ENCODE measurements at places on chromosomes 11 and 22.

DNA sequence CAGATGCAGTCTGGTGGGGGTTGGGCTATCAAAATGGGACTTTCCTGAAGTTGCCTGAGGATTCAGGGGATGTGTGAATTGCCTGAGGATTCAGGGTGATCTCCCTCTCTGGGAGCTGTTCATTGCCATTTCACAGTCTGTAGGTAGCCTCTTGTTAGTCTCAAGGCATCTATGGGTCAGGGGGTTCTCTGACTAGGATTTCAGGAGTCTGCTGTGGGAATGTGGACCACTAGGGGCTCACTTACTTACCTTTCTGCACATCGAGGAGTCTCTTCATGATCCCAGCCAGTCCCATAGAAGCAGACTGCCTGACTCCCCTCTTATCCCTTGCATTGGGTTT lies 54.0 kb downstream of the KCNQ1OT1 start:
- no peak for DNase-seq

- no peak for DNase-seq
Measured at GRCh38 chr11:102994105-102994504, 38.6 kb upstream of the MMP13 start.

GRCh38 chr11:8374716-8375115 lies 111.0 kb upstream of the LMO1 start:
- no peak for DNase-seq

GRCh38 chr11:61532134-61533038 lies 23.8 kb downstream of the LRRC10B start:
- no peak for DNase-seq

DNA sequence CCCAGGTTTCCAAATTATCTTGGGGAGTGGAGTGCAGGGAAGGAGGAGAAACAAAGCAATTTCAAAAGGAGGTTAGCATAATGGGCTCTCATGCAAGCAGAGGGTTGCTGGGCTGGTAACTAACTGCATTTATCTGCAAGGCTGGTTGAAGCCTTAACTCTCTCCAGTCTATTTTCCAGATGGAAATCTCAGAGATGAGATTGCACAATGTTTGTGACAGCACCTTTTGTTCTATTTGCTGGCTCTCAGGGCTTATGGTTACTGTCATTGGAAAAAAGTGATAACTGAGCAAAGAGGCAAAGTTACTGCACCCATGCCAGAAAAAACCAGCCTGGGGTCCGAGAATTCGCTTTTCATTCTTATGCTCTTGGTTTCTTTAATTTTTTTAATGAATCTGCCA lies 33.2 kb downstream of the ABCC8 start:
- no peak for DNase-seq

- no peak for DNase-seq
Measured at GRCh38 chr22:36865346-36865745, 4.5 kb downstream of the NCF4 start.

GRCh38 chr11:7872890-7873289 lies 58.2 kb downstream of the OR10A6 start:
- DNase-seq = no peak

- peak; percentile 39 for DNase-seq
Measured at GRCh38 chr11:90134478-90135003, at the start of gene NAALAD2. Gene NAALAD2 (plus strand): TSS chr11:90134663. CDS start chr11:90134759, 96 bp downstream.

GRCh38 chr11:22371160-22371559 lies 33.0 kb downstream of the SLC17A6 start:
- DNase-seq = no peak

- DNase-seq = no peak
Measured at GRCh38 chr11:78020246-78020645, 2.8 kb downstream of the KCTD14 start.

GRCh38 chr22:19665784-19666672 lies 48.3 kb upstream of the SEPTIN5 start:
- DNase-seq = no peak

DNA sequence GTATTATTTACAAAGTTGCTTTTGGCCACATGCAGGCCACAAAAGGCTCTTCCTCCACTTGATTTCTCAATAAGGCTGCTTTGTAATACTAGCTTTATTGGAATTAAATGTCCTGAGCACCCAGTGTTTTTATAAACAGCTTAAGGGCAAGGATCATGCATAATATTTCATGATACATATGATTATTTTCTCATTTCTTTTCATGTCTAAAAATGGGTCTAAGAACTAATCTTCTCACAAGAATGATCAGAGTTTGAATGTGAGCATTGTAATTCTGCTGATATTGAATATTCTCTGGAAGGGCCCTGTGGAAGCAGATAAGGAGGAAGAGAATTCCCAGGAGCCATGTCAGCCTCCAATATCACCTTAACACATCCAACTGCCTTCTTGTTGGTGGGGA lies at the start of gene OR52K2:
Gene OR52K2 (plus strand): TSS at position 301 of the 400 bp plus-strand sequence. CDS start 45 bp downstream, at position 346.
- DNase-seq = no peak

DNA sequence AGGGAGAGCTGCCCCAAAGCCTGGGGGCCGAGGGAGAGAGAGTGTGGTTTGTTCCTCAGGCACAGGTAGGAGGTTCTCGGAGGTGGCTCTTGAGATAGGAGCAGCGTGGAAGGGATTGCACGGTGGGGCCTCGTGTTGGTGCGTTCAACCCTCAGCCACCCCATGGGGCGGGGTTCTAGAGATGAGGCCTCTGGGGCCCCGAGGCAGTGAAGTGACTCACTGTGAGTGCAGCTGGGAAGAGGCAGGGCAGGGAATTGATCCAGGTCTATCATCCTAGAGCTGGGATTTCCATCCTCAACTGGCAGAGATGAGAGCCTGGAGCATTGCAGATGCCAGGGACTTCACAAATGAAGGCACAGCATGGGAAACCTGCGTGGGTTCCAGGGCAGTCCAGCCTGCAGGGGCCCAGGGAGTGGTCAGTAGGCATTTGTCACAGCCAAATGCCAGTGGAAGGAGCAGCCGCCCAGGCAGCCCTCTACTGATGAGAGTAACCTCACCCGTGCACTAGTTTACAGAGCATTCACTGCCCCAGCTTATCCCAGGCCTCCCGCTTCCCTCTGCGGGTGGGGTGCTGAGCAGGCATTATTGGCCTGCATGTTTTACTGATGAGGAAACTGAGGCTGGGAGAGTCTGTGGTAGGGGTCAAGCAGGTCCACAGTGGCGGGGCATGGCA lies 5.1 kb upstream of the SMARCB1 start:
- peak; percentile 85 for DNase-seq

DNA sequence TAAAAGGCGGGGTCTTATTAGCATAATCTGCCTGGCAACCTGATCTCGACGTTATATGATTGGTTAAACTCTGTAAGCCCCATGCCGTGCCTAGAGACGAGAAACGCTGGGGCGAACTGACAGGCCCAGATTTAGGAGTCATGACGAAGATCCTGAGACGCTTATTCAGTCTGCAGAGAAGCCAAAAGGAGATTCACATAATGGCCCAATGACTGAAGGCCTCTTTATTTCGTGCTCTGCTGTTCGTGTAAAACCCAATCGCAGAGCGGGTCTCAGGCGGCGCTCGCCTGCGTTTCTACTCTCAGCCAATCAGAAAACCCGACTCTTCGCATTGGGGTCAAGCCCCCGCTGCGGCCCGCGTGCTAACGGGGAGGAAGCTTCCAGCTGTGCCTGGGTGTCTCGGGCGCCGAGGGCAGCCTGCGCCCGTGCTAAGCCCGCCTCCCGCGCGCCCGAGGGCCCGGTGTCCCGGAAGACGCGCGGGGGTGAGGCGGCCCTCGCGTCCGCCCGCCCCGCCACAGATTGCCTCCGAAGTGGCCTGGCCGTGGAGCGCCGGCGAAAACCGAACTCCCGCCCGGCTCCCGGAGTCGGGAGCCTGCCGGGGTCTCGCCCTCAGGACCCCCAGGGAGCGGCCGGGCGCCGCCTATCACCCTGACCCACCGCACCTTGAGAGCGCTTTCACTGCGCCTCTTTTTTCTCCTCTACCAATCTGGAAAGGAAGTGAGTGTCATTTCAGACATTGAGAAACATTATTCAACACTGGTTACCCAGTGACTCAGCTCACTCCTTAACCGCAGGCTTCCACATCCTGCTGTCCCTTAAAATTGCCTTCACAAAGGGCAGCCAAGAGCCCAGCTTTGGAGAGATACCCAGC lies 446 bp upstream of the PRDM10 start:
- DNase-seq = peak; percentile 98

GRCh38 chr11:104073950-104074705 lies 37.7 kb downstream of the DDI1 start:
- DNase-seq = no peak

- peak; percentile 26 for DNase-seq
Measured at GRCh38 chr22:23180893-23181720, 798 bp downstream of the BCR start.

GRCh38 chr11:2701898-2702434 lies 2.2 kb upstream of the KCNQ1OT1 start:
- no peak for DNase-seq

DNA sequence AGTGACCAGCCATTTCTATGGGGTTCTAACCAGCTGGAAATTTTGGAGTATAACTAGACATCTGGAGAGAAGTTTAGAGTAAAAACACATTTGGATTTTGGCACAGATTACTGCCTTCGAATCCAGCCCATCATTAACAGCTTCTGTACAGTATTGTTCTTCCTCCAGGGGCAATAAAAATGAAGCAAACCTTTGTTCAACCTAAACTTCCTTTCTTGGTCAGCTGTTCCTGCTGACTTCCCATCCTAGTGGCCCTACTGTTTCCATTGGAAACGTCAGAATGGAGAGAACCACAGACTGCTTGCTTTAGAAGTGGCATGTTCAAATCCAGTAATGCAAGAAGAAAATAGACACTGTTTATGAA lies 203.7 kb upstream of the MTMR2 start:
- DNase-seq = no peak

GRCh38 chr11:44450295-44450932 lies 115.0 kb upstream of the CD82 start:
- peak; percentile 64 for DNase-seq

GRCh38 chr11:93984936-93985335 lies 36.2 kb upstream of the HEPHL1 start:
- no peak for DNase-seq

DNA sequence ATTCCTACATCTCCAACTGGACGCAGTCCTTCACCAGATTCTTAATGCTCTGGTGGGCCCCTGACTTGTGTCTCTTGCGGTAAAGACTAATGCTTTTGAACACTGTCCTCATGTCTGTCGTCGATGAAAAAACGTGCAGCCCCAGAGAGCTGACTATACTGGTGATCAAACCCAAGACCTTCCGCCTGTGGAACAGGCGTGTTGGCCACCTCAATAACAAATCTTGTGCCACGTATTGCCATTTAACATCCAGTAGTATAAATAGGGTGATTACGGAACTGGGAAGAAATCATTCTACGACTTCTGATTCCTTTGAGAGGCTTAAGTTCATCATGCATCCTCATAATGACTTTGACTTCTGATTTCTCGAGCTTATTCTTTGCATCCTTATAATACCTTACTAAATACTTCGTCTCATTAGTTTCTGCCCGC lies 45.6 kb downstream of the OR4D9 start:
- no peak for DNase-seq

GRCh38 chr11:844693-845644 lies 2.3 kb downstream of the TSPAN4 start:
- DNase-seq = peak; percentile 96

DNA sequence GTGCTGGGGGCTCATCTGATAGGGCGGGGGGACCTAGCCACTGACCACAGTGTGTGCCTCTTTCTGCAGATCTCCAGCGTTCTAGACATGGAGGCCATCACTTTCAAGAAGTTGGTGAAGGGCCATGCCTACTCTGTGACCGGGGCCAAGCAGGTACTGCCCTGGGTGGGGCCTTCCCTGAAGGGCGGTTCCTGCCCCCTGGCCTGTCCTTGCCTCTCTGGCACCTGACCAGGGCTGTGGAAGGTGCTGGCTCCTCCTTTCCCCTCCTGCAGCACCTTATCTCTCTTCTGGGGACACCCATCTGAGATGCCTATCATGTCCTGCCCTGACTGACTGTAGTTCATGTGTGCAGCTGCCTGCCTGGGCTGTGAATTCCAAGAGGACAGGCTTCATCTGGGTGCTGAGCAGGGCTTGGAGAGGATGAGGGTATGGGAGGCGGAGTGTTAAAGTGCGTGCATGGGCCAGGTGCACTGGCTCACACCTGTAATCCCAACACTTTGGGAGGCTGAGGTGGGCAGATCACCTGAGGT lies 5.5 kb downstream of the CAPN1 start:
- DNase-seq = no peak

GRCh38 chr22:44407171-44407986 lies 90.7 kb downstream of the RTL6 start:
- DNase-seq = no peak

DNA sequence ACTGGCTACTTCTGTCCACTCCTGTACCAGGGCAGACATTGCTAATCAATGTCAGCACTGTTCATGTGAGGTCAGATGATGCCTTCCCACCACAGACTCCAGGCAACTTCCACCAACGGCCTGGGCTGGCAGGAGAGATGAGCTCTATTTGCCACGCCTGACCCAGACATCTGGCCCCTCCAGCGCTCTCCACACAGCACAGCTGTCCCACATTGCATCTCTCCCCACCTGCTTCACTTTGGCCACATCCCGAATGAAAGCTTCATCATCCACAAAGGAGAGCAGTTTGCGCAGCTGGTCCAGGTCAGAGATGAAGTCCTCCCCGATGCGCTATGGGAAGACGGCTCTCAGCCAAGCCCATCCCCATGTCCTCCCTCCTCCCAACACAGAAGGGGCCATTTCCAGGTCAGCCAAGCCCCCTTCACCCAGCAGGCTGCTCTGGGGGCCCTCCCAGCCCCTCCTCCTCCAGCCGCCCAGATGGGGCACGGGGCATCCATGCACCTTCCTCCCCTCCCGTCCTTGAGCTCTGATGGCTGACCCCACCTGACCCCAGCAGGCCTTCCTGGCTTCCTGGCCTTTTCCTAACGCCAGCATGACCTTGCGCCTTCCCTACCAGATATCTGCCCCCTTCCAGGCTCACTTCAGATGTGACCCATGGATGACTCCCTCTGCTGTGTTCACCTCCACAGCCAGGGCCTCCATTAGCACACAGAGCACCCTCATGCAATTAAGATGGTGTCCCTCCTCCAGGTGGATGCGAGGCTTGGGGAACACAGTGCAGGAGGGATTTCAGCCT lies 7.4 kb downstream of the PYGM start:
- no peak for DNase-seq

- no peak for DNase-seq
Measured at GRCh38 chr11:134566311-134566710, 154.3 kb upstream of the B3GAT1 start.

- DNase-seq = no peak
Measured at GRCh38 chr11:71442880-71443279, 5.3 kb downstream of the DHCR7 start.

GRCh38 chr11:26244207-26244606 lies 87.7 kb upstream of the ANO3 start:
- DNase-seq = no peak

- no peak for DNase-seq
Measured at GRCh38 chr22:46421267-46421666, 85.8 kb downstream of the TRMU start.

GRCh38 chr11:38302564-38302963 lies 1704.5 kb upstream of the RAG2 start:
- DNase-seq = no peak

DNA sequence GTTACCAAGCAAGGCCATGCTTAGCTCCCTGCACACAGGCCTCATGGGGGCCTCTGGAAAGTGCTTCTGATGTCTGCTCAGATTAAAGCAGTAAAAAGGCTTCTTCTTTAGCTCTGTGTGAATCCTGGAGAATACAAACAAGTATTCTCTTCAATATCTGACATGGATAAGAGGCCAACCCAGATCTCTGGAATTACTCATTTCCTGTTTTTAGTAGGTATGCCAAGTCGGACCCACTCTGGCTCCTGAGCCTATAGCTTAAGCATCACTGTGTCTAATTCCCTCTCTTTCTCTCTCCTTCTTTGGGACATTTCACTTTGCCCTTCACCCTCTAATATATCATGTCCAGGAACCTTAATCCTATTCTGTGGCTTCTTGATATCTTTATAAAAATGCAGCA lies 529.6 kb upstream of the CCDC90B start:
- DNase-seq = no peak

Measured in psoas muscle (tissue), 8 donors.